AG04450 (cell line): ENCODE measurements at places on chromosomes 5 and 9. TPM values are rescaled to one million over a fixed set of nuclear protein-coding genes. Genes with fewer than 3 reads are reported as not detected.

LCN15 gene
- polyA plus RNA-seq = not detected in 2 replicates

DNA sequence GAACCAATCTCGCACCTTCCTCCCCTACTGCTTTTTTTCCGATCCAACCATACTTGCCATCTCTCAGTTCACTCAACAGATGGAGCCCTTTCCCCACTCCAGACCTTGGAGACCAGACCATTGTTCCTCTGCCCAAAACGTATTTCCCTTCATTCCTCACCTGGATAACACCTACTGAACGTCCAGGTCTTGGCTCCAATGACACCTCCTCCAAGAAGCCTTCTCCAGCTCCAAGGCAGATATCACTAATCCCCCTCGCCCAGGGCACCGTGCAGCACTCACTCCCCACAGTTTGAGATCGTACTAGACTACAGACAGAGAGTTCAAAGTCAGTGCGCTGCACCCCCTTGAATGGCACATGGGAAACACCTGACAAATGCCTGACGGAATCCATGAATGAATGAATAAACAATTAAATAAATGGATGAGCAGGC, 47.1 kb upstream of the AKNA start:
- DNase-seq = no peak

GRCh38 chr9:13896047-13896446, 417.9 kb downstream of the NFIB start:
- no peak for DNase-seq

- DNase-seq = no peak
Observed at GRCh38 chr9:28423255-28423654, 850.0 kb upstream of the C9orf72 start.
